AG09309 (cell line): ENCODE measurements at places on chromosomes 7 and 10.

GRCh38 chr10:29248158-29248557 lies 40.7 kb upstream of the LYZL1 start:
- no peak for DNase-seq

DNA sequence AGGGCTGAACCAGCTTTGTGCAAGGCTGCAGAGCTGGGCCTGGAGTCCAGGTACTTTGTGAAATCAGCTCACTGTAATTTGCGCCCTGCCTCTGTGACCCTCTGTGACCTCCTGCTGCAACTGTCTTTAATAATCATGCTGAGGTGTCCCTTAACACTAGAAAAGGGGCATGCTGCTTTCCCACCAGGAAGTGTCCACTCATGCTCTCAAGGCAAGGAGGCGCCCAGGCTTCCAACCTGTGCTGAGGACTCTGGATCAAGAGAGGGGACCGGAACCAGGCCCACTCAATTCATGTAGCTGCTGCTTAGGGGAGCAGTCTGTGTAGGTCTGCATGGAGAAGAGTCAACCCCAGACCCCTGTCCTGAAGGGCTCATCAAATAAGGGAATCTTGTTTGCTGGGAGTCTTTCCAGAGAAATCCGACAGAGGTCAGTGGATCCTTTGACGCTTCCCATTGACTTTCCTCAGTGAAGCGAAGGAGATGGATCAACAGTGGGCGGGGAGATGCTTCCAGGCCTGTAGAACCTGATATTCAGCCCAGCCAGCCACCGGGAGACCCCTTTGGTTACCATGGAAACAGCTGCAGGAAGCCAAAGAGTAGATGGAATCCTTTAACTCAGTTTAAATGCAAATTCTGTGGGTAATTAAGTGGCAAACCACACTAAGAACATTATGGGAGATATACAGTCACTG lies 945.9 kb downstream of the GRID1 start:
- DNase-seq: no peak

DNA sequence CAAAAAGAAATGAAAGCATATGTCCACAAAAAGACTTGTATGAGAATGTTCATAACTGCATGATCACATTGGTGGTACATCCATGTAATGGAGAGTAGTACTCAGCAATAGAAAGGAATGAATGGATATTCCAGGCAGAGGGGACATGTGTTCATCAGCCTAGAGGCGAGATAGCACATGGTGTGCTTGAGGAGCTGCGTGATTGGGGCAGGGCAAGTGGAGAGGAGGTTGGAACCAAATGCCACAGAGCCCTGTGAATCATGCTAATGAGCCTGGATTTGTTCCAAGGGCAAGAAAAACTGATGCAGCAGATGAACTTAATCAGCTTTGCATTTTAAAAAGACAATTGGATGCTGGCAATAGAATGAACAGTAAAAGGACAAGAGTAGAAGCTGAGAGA lies 73.3 kb downstream of the C10orf90 start:
- DNase-seq: no peak

- no peak for DNase-seq
Measured at GRCh38 chr7:126727930-126728391, 524.8 kb downstream of the GRM8 start.

GRCh38 chr7:48389977-48390376 lies 218.7 kb downstream of the ABCA13 start:
- peak; percentile 0 for DNase-seq

GRCh38 chr7:121689749-121690148 lies 183.2 kb upstream of the PTPRZ1 start:
- DNase-seq: no peak

- no peak for DNase-seq
Measured at GRCh38 chr10:27068217-27068891, 31.9 kb downstream of the ANKRD26 start.

DNA sequence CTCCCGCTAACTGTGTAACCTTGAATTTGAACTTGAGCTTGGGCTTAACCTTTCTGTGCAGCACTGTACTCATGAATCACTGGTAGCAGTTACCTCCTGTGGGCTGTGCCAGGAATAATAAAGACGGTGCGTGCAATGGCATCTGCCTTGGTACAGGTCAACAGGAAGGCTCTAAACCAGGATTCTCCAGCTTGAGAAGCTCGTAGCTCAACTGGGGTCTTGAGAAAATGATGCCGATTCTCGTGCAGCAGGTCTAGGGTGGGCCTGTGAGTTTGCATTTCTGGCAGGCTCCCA lies 112.5 kb upstream of the ANLN start:
- DNase-seq: no peak

DNA sequence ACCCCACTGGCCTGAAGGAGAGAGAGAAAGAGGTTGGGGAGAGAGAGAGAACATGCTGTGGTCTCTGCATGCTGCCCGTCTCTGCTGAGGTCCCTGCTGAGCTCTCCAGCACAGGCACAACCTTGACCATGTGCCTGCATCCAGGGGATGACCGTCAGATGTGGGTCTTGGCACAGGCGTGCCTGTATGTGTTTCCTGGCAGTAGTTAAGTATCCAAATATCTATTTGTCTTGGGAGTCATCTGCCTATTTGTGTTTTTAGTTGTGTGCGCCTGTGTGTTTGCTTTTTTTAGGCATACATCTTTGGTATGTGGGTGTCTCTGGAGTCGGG lies 1.9 kb upstream of the UNC5B start:
- no peak for DNase-seq

DNA sequence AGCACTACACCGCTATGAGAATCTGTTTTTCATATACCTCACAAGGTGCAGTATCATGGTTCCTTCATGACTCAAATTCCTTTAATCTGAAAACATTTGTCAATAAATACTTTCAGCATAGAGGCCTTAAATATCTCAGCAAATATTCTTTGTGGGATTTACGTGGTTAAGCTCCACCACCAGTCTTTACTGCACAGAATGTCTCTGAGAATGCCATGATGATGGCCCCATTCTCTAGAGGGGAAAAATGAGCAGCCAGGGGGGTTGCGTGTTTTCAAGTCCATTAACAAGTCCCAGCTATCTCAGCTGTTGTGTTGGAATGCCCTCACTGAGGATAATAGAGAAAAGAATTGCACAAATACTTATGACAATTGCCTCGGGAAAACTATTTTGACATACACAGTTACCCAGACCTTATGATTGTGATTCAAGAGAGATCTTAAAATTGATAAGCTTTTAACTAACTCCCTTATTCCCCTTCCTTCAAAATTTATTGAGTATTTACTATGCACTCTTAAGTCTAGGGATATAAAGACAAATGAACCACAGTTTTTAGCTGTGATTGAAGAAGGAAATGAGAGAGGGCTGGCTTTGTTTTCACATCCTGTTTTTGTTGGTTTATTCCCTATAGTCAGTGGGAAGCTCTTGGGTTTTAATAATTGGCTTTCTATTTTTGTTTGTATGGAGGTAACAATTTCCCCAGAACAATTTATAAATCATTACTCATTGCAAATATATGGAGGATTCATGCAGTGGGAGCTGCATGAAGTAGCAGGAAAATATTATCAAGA lies 176.5 kb upstream of the VWC2 start:
- no peak for DNase-seq

DNA sequence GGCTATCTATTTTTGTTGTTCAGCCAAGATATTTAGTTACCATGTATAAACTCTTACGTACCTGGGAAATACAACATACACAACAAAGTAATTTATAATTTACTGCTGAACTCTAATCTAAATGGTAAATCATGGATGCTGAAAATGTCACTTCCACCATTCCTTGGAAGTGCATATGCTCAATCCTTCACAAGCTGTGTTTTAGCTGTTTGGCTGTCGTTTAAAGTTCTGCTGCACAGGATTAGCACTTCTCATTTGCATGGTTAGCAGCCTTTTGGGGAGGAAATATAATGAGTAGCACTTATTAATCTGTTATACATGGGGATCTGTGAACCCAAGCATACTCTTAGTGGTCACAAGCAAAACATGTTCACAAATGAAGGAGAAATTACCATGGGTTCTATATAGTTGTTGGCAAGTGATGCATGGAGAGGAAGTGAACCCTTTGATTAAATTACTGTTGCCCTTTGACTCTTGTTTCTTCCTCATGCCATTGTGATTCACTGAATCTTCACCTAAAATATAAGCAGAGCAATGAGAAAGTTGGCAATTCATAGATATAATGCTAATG lies 18.5 kb downstream of the PIK3CG start:
- DNase-seq: no peak

DNA sequence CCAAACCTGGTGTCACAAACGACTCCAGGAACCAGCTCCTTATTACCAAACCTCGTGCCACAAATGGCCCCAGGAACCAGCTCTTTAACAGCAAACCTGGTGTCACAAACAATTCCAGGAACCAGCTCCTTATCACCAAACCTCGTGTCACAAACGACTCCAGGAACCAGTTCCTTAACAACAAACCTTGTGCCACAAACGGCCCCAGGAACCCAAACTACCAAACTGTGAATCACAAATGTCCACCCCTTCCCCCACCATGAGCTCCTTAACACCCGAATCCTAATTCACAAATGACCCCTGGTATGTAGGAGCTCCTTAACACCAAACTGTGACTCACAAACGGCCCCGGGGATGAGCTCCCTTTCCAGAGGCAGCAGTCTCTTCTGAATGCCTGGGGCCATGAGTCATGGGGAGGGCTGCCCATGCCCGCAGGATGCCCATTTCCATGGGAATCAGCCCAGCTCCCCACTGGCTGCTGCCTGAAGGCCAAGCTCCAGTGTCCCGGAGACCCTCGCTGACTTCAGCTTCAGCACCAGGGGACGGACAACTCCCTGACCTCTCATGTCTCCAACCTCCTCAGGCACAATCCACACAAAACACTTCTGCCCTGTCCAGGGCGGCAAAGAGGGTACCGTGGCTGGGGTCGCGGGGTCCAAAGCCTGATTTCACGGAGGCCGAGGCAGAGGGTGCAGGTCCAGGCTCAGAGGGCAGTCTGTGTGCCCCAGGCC lies 213.1 kb downstream of the ELFN1 start:
- peak; percentile 55 for DNase-seq

GRCh38 chr7:44802418-44803025 lies 6.0 kb downstream of the PPIA start:
- no peak for DNase-seq

DNA sequence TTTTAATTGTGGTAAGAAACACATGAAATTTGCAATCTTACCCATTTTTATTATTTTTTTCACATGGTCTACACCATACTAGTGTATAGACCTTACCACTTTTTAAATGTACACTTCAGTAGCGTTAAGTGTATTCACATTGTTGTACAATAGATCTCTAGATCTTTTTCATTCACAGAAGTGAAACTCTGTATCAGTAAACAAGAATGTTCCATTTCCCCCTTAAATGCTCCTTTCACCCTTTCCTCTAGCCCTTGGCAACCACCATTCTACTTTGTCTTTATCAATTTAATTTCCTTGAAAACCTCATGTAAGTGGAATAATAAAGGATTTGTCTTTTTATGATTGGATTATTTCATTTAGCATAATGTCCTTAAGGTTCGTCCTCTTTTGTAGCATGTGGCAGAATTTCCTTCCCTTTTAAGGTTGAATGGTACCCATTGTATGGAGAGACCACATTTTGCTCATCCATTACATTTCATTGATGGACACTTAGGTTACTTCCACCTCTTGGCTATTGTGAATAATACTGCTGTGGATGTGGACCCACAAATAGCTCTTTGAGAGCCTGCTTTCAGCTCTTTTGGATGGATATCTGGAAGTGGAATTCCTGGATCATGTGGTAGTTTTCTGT lies 45.7 kb downstream of the SNX10 start:
- no peak for DNase-seq

GRCh38 chr7:130941322-130942210 lies 207.6 kb upstream of the KLF14 start:
- no peak for DNase-seq

DNA sequence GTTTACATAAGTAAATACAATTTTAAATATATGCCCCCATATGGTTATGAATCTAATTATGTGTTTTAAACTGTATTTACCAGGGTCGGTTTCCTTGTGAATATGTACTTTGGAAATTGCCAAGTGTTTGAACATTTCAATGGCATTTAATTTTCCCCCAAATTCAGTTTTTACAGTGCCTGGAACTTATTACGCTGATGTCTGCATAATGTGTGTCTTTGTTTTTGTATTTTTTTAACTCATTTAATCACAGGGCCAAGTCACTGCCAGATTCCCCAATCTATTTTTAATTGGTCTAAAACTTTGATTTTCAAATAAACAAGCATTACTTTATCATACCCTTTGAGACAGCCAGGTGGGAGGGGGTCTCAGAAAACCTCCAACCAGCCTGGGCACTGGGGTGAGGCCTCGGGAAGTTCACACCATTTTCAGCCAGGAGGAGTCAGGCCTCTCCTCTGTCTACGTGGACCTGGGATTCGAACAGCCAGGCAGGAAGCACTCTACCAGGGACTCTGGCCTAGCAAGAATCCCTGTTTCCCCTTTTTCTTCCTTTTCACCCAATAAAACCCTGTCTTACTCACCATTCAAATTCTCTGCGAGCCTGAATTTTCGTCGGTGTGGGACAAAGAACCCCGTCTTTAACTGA lies 151.5 kb upstream of the COL1A2 start:
- DNase-seq: no peak

- no peak for DNase-seq
Measured at GRCh38 chr10:117450940-117451339, 75.7 kb upstream of the PDZD8 start.

GRCh38 chr7:114243646-114244045 lies 171.0 kb upstream of the FOXP2 start:
- no peak for DNase-seq

GRCh38 chr10:28939281-28940157 lies 262.2 kb downstream of the BAMBI start:
- DNase-seq: peak; percentile 34
